GM23338 (cell line): ENCODE measurements at places on chromosomes 6 and 20.
A peak's percentile ranks its signal among the peaks of the same experiment; 100 is the strongest.

DNA sequence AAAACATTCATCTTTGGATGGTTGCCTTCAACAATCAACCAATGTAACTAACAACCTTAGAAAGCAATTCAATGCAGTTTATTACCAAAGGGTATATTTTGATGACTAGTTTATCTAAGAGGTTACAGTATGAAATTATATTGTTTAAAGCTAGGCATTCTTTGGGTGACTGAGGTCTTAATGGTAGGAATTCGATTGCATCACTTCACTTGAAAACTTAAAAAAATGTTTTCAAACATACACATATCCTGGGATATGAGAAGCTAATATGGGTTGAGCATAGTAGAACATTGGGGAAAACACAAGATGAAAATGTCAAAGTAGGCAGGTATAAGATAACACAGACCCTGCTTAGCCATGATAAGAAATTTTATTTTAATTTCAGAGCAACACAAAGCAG, 144.6 kb upstream of the BMP5 start:
- no peak for DNase-seq

DNA sequence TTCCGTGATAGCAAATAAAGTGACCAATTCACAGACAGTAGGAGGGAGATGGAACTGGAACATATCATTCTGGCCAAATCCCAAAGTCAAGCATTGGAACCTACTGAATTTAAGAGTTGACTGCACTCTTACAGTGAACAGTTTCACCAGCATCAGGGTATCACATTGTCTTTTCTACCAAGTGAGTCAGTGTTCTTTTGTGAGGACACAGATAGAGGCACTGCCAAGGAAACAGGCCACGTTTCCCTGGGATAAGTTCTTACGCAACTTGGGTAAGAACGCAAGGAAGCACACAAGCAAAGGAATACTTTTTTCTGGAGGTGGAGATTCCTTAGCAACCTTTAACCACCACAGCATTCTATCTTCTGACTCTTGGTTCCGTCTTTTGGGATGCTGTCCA, 28.6 kb upstream of the ENPP5 start:
- no peak for DNase-seq

GRCh38 chr20:56004007-56004406, 1.3 kb downstream of the CBLN4 start:
- DNase-seq: no peak

DNA sequence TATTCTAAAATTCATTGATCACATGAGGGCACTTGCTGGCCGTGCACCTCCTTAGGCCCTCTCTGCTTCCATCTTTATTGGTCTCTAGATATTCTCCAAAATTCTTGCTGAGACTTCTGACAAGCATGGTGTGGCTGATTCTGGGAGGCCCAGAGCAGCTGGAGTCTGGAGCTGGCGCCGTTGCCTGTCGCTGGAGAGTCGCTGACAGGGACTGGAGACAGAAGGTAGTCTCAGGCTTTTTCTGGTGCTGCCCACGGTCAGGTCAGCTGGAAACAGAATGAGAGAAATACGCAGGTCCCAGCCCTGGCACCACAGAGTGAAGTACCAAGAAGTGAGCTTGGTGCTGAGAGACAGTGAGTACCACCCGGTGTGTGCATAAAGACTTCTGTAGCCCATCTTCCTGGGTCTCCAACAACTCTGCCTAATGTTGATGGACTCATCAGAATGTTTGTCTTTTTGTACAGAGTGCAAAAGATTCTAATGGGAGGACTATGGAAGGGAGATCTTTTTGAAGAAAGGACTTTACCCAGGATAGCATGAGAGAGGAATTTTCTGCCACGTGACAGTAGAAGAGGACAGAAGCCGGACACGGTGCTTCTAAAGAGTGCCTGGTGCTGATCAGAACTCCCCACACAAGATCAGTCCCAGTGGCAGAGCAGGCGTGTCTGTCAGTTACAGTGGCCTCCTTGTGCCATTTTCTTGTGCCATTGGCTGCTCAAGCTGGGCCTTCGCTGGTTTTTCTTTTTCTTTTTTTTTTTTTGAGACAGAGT, 1.8 kb upstream of the ALDH8A1 start:
- DNase-seq: no peak

- DNase-seq: no peak
Observed at GRCh38 chr6:89941031-89941762, 46.9 kb downstream of the GJA10 start.

DNA sequence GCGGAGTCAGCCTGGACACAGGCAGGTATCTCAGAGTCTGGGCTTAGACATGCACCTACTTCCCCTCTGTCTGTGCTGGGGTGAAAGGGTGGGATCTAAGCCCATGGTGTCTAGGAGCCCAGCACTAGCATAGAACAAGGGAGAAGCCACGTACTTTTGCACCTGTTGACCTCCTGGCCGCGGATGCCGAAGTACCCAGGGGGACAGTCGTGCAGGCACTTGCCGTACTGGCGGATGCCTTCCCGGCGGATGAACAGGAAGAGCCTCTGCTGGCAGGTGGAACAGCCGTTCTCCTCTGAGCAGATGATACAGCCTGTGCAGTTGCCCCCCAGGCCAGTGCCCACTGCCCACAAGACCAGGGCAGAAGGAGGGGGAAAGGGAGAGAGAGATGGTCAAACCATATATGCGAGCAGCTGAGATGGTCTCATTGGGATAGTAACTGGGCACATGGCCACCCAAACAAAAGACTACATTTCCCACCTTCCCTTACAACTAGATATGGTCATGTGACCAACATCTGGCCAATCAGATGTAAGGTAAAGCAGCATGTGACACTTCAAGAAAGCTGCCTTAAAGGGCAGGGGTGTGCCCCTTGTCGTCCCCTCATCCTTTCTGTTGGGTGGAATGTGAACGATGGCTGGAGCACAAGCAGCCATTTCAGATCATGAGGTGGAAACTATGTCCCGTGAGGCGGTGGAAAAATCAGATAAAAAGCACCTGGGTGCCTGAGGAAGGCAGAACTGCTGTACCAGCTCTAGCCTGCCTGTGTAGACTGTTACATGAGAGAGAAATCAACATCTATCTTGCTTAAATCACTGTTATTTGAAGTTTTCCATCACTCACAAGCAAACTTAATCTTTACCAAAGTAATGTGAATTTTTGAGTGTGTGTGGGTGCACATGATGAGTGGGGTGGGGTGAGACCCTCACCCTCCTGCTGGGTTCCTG, 34.0 kb downstream of the RSPO4 start:
- peak; percentile 71 for DNase-seq

- no peak for DNase-seq
Observed at GRCh38 chr6:3920321-3920720, 71.1 kb downstream of the FAM50B start.

- peak; percentile 98 for DNase-seq
Observed at GRCh38 chr20:1423625-1424106, 30.8 kb upstream of the FKBP1A start.

DNA sequence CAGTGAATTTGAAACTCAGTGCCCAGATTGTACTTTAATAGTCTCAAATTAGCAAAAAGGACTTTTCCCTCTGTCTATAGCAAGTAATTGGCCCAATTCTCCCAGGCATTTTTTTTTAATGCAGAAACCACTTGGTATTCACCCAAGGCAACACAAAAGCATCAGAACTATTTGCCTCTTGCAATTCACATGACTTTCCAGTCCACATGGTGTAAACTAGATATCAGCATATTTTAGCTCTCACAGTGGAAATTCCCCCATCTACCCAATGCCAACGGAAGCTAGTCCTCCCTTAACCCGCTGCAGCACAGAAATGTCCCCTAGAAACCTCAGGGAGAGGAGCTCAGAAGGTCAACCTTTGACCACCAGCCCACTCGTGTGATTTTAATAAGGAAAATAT, 103.4 kb upstream of the CDYL start:
- DNase-seq: no peak

GRCh38 chr20:22560817-22561216, 23.6 kb downstream of the FOXA2 start:
- DNase-seq: peak; percentile 76

- peak; percentile 50 for DNase-seq
Observed at GRCh38 chr6:28211840-28212509, 13.1 kb upstream of the ZSCAN9 start.

DNA sequence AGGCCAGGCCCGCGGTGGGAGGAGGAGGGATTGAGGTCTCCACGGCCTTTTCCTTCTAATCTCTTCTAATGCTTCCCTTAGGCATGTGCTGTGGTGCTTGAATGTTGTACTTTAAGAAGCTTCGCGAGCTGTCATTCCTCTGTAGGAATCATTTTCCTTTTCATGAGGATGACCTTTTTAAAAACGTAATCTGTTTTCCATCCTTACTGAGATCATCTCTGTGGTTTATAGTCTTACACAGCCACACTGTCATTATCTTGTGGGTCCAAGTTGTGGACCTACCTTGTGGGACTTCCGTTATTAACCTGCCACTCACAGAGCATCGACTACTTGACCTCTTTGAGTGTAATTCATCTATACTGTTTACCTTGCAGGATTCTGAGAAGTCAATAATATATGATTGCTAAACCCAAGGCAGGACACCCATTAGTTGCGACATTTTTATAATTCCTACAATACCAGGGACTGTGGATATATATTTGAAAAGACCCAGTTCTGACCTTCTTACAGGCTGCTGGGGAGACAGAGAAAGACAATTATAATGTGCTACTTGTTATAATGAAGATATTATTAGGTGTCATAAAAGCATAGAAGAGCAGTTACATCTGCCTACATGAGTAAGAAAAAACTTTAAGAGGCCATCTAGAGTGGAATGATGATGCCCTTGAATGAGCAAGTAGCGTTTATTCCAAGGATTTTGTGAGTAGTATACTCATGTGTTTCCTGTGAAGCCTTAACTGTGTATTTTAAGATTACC, 842 bp downstream of the SLC25A27 start:
- peak; percentile 41 for DNase-seq

- no peak for DNase-seq
Observed at GRCh38 chr6:75735491-75736186, 13.4 kb upstream of the MYO6 start.

DNA sequence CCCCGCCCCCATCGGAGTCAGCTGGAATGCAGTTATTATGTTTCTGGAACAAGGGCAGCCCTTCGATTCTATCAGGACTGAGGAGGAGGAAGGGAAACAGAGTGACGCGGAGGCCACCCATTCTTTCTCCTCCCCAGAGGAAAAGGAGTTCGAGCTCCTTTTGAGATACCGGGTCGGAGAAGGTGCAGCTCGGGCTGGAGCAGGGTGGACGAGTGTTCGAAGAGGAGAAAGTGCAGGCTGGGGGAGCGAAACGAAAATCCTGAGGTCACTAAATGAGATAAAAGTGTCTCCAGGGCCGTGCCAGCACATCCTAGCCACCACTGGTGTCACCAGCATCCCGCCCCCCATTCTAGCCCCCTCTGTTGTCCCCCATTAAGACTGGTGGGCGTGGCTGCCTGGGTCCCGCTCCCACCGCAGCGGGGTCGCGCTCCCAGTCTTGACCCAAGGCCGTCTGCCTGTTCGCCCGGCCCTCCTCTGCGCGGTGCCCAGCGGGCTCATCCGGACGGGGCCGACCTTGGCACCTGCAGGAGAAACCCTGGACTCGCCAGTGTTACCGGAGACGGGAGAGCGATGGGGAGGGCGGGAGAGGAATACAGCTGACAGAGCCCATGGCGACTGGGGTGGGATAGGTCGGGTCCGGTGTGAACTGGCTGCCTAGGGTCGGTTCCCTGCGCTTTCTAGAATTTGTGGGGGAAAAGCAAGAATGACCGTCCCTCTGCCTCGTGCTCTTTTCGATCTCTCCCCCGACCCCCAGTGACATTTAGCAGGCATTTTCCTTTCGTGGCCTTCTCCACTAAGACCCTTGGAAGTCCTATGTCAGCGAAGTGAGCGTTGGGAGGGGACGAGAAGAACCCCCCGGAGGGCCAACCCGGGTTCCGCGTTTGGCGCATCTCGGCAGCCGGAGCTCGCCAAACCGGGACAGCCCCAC, 16.2 kb downstream of the FOXA2 start:
- DNase-seq: peak; percentile 72

GRCh38 chr6:34680802-34681515, 15.6 kb downstream of the ILRUN start:
- DNase-seq: no peak

DNA sequence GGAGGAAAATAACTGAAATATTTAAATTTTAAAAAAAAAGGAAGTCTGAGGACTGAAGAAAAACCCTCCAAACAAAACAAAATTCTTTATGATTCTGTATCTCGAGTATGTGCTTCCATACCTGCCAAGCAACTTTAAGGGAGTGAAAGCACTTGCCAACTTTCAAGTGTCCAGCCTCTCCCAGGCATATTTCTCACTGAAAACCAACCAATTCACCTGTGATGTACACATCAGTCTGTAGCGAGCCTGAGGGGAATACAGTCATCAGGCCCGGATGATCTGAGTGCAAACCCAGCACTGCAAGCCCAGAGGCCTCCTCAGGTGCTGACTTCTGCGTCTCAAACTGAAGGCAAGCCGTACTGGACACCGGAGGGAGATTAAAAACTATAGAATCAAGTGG, 164.8 kb upstream of the NT5E start:
- no peak for DNase-seq

DNA sequence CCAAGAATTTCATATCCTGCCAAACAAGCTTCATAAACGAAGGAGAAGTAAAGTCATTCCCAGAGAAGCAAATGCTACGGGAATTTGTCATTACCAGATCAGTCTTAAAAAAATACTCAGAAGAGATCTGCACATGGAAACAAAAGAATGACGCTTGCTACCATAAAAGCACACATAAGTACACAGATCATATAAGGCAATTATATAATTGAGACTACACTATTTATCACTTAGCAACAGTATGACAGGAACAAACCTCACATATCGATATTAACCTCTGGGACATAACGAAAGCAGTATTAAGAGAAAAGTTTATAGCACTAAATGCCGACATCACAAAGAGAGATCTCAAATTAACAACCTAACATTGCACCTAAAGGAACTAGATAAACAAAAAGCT, 67.6 kb upstream of the TMEM200A start:
- DNase-seq: no peak

DNA sequence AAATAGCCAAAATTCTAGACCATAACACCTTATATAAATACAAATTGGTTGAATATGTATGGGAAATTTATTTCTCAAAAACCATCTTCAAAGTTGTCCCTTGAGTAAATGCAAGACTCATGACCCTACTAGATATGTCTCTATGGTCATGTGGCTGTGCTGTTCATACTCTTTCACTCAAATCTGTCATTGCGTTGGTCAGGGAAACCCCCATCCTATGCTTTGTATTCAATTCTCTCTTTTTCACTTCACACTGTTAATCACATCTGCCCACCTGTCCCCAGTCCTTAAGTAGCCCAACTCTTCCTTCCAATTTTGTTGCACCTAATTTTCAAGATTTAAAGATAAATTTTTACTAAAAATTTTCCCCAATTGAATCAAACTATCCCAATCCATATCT, 51.0 kb downstream of the RPS12 start:
- DNase-seq: no peak
